ENCODE measurements at places on chromosomes 4 and X.
A peak's percentile ranks its signal among the peaks of the same experiment; 100 is the strongest.

- no peak for DNase-seq
These were observed 94.3 kb downstream of the SH2D1A start for GRCh38 chrX:124440695-124441094.

DNA sequence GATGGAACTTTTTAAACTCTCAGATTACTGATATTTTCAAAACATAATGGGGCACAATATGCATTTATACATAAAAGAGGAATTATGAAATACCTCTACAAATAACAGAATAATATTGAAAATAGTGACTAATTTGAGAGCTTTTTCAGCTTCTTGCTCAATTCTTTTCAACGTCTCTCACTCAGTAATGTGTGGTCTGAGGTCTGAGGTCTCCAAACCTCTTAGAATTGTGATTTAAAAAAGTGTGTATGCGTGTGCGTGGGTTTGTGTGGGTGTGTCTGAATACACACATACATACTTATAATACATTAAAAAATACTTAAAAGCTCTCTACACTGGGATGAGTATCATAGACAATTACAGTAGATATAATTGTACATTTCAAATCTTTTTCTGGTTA lies 7.9 kb downstream of the NDNF start:
- DNase-seq: no peak

DNA sequence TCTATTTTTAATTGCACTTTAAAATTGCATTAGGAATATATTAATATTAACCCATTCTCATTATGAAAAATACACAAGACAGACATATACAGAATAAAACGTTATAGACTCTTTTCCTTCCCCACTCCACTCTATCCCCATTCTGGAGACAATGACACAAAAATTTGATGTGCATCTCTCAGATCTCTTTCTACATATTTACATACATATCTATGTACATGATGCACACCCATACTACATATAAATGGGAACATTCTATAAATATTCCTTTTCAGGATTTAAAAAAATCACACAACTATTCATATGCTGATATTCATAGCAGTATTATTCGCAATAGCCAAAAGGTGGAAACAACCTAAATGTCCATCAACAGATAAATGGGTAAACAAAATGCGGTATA lies 2.4 kb upstream of the CXorf66 start:
- no peak for DNase-seq

DNA sequence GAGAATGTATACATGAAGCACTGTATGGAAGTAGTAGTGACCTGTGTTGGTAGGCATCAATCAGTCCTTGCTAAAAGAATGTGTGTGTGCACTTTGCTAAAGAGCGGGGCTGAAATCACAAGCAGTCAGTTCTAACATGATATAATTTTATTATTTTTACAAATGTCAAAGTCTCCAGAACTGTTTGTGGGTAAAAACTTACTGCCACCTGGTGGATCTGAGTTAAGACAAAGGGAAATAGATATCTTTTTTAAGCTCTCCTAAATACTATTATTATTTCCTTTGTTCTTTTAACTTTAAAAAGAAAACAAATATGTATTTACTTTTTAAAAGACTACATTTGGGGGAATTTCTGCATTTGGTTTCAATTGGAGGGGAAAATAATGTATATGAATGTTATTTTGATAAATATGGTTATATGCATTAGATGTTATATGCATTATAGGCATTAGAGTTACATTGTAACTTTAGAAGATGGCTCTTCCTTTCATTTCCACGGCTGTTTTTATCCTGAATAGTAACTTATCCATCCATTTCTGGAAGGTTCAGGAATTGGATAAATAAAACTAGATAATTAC lies 7.8 kb upstream of the CLOCK start:
- peak; percentile 34 for DNase-seq

DNA sequence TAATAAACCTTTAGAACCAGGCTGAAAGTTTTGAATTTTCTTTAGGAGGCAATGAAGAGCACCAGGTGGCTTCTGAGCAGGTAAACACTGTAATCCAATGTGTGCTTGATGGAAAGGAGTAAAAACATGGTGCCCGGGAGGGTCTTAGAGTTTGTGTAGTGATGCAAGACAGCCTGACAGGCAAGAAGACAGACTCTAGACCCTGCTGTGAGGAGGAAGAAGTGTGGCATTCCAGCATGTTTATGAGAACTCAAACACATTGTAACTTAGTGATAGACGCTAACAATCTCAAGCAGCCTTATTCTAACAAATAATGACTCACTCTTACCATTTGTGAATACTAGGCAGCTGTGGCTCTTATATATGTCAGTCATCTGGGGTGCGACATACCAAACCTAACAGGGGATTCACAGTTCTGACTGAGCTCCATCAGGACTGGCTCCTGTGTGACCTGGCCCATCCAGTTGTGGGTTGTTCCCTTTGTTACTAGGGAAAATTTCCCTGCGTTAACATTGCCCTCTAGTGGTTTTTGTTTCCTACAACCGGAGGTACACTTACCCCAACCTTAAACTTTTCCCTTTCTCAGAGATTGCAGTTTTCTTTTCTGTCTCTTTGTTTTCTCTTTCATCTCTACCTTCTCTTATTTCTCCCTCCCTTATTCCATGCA lies 53.8 kb downstream of the VSIG4 start:
- DNase-seq: peak; percentile 42

GRCh38 chrX:131235768-131236545 lies 53.1 kb downstream of the IGSF1 start:
- DNase-seq: no peak

GRCh38 chrX:110915111-110915510 lies 119.5 kb upstream of the CHRDL1 start:
- peak; percentile 20 for DNase-seq
